ENCODE measurements at places on chromosomes 6 and 20.

- DNase-seq = no peak
Observed at GRCh38 chr6:169692516-169692915, 9.3 kb downstream of the WDR27 start.

DNA sequence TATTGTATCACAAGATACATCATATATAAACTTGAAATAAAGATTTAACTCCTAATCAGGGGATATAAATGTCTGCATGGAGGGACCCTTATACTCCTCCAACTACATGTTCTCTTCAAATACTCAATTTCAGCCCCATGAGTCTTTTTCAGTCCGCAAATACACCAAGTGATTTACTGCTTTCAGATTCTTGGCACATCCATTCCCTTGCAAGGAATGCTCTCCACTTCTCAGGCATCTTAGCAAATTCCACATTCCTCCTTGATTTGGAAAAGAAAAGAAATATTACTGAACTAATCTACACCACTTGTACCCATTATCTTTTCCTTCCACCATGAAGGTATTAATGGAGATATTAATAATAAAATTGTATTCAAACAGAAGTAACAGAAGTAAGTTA is 999.4 kb upstream of the GJE1 start:
- no peak for DNase-seq

DNA sequence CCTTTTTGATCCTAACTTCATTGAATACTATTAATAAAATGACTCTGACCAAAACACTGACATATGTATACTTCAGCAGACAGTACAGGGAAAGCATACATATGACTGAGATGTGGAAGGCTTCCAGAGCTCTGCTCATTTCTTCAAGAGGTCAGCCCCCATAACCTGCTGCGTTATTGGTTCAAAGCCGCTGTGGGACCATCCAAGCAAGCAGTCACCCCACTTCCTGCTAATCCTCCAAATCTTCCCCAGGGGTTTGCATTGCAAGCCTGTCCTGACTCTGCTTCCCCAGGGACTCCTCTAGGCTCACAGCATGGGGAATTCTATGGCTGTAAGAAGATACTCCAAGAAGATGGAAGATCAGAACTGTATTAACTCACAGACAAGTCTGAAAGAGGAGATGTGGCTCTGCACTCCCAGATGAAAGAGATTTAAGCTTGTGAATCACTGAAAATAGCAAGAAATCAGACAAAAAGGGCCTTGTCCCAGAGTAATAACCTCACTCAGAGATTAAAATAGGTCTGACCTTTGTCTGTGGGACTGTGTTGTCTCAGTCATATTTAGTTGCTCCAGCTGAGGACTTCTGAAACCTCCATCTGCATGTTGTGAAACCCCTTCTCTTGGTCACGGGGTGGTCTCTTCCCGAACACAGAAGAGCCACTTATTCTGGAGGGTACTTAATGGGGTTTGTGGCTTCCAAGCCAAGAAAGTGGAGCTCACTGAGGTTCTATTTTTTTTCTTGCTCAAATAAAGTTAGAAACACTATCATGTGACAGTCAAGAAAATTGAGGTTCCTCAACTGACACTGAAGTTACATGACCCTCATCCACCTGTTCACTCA is 101.5 kb upstream of the MARCKS start:
- DNase-seq = no peak

GRCh38 chr20:19806806-19807190 is 48.7 kb downstream of the RIN2 start:
- DNase-seq = no peak

- no peak for DNase-seq
Observed at GRCh38 chr20:57772349-57772964, 62.6 kb upstream of the PMEPA1 start.

- DNase-seq = no peak
Observed at GRCh38 chr20:38117205-38117604, 47.9 kb downstream of the TGM2 start.

DNA sequence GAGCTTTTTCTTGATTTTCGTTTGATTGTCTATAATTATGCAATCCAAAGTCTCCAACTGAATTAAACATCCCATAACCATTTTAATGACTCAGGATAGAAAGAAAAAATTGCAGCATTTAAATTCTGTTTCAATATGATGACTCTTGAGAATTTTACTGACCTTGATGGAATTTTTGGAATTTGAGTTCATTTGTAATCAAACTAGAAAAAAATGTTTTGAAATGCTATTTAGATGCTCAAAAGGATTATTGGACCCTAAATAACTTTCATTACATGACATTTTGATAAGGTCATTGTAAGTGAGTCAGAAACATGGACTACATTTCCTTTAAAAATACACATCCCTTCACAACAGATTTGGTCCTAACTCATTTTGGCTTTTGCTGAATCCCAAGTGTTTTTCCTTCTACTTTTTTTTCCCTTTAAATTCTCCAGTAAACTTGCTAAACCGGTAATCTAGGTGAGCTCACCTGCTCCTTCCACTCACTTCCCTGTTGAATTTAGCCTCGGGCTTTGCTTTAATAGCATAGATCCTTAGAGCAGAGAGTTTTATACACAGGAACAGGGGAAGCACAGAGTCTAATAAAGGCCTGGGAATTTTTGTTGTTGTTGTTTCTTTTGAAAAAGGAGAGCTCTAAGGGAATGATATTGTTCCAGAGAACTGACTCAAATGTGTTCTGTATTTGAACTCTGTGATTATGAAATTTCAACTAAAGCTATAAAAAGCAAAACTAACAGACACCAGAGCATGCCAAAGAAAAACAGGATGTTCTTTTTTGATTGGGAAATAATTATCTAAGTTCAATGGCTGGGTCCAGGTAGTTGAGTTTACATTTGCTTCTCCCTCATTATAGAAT is 1088.2 kb upstream of the CITED2 start:
- DNase-seq = no peak
